NCI-H1105 (cell line): ENCODE measurements at places on chromosomes 3 and 15.

- DNase-seq: peak; percentile 41
These were observed 29.6 kb upstream of the MGLL start for GRCh38 chr3:127851899-127852298.

GRCh38 chr3:192904632-192905289 lies 12.9 kb downstream of the MB21D2 start:
- DNase-seq: no peak

- DNase-seq: no peak
These were observed 57.2 kb downstream of the CHSY1 start for GRCh38 chr15:101194546-101195125.

- no peak for DNase-seq
These were observed 32.2 kb upstream of the ST8SIA2 start for GRCh38 chr15:92361321-92362000.

- DNase-seq: peak; percentile 38
These were observed 778.5 kb downstream of the NTRK3 start for GRCh38 chr15:87477737-87478686.

GRCh38 chr15:54150255-54150654 lies 172.0 kb downstream of the UNC13C start:
- no peak for DNase-seq

- no peak for DNase-seq
These were observed 1202.1 kb downstream of the ROBO1 start for GRCh38 chr3:78565712-78566111.

GRCh38 chr3:147680837-147681483 lies 271.8 kb downstream of the ZIC1 start:
- DNase-seq: no peak

- no peak for DNase-seq
These were observed 40.9 kb downstream of the GABRB3 start for GRCh38 chr15:26731965-26732364.

GRCh38 chr15:47184003-47184907 lies 533.0 kb upstream of the SEMA6D start:
- peak; percentile 72 for DNase-seq

DNA sequence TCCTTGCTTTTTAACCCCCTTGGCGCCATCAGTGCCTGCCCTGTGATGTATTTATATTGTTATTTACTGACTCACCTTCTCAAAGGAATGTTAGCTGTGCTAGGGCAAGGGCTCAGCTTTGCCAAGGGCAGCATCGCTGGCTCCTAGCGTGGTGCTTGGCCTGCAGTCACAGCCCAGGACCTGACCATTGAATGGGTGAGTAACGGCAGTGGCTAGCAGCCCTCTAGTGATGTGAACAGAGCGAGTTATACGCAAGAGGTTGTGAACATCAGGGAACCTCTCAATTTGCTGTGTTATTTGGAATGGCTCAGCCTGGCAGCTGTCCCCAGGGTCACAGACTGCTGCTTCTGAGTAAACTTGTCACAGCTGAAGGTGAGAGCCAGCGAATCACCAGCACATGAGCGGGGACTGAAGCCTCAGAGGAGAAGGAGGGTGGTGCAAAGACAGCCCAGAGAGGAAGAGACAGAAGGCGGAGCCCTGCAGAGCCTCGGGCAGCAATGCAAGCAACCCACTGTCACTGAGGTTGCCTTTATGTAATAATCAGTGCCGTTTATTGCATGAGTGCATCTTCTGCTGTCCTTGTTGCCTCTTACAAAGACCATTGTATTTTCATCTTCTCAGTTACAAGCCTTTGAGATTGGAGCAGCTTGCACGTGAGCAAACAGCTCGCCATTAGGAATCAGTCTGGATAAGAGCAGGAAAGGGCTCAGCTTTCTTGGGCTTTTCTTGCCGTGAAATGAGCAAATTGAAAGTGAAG lies 158.3 kb downstream of the SLCO3A1 start:
- no peak for DNase-seq

DNA sequence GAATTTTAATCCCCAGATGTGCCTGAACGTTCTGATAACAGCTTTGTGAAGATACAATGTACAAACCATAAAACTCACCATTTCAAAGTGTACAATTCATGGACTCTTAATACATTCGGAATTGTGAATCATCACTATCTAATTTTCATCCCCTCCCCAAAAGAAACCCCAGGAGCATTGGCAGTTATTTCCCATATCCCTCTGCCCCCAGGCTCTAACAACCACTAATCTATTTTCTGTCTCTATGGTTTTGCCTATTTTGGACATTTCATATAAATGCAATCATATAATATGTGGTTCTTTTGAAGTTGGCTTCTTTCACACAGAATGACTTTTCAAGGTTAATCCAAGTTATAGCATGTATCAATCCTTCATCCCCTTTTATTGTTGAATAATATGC lies 25.3 kb downstream of the PRICKLE2 start:
- DNase-seq: no peak

DNA sequence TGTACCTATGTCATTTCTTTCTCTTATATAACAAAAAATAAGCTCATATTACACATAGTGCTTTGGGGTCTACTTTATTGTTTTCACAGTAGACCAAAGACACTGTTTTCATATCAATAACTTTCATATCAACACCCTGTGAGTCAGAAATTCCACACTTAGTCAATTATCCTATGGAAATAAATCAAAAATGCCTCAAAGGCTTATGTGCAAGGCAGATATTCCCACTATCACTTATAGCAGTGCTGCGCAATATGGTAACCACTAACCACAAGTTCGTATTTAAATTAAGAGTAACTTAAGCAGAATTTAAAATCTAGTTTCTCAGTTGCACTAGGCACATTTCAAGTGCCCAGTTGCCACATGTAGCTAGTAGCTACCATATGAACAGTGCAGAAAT lies 15.9 kb downstream of the SCG3 start:
- DNase-seq: no peak

DNA sequence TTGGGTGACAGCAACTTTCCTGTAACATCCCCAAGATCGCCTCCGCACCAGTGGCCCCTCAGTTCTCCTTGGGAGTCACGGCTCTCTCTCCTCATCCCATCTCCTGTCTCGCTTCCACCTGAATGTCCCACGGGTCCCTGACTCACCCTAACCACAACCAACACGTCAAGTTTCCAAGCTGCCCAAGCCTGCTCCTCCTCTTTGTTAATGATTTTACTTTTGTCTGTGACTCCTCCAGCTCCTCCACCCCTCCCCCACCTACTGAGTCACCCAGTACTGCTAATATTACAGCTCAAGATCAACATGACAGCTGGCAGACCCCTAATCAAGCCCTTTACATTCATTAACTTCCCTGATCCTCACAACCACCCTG lies 39.3 kb downstream of the BDH1 start:
- no peak for DNase-seq

DNA sequence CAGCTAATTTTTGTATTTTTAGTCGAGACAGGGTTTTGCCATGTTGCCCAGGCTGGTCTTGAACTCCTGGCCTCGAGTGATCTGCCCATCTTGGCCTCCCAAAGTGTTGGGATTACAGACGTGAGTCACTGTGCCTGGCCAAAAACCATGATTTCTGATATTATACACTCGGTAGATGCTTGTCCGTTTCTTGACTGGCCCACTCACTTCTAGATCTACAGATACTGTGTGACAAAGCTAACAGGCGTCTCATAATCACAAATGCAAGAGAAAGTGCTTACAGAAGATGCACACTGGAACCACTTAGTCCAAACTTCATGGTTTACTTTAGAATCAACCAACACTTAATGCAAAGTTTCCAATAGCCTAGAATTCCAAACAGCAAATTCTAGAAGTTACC lies 8.4 kb downstream of the PROK2 start:
- no peak for DNase-seq

DNA sequence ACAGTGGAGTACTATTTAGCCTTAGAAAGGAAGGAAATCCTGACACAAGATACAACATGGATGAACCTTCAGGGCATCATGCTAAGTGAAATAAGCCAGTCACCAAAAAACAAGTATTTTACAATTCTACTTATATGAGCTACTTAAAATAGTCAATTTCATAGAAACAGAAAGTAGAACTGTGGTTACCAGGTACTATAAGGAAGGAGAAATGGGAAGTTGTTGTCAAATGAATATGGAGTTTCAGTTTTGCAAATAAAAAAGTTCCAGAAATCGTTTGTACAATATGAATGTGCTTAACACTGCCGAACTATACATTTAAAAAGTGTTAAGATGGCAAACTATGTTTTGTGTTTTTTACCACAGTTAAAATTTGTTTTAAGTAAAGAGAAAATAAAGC lies 26.8 kb downstream of the TRANK1 start:
- DNase-seq: no peak

GRCh38 chr3:153410517-153410916 lies 248.5 kb downstream of the RAP2B start:
- no peak for DNase-seq

- DNase-seq: no peak
These were observed 54.0 kb downstream of the B3GNT5 start for GRCh38 chr3:183306798-183307671.

DNA sequence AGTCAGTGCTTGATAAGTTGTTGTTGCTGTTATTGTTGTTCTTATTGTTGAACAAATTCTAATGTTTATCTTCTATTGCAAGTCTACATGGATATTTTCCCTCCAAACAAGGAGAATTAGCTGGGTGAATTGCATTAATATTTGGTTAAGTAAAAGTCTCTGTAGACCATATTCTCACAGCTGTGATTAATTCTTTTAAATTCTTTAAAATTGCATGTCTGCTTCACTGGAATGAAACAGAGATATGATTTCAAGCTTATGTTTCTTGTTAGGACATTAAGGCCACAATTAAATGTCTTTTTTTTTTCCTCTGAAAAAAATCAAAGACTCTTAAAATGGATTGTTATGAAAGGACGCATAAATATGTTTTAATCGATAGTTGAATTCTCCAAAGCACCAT lies 153.4 kb downstream of the EBLN2 start:
- DNase-seq: no peak
